ENCODE measurements at places on chromosomes 4 and X.

GRCh38 chr4:78721747-78722146, 54.4 kb upstream of the BMP2K start:
- DNase-seq: no peak

- no peak for DNase-seq
Observed at GRCh38 chrX:136039968-136040367, 54.7 kb downstream of the SLC9A6 start.

- no peak for DNase-seq
Observed at GRCh38 chr4:182174979-182175378, 68.2 kb upstream of the TENM3 start.

- DNase-seq: no peak
Observed at GRCh38 chr4:131764730-131765129, 1384.4 kb upstream of the PCDH10 start.

DNA sequence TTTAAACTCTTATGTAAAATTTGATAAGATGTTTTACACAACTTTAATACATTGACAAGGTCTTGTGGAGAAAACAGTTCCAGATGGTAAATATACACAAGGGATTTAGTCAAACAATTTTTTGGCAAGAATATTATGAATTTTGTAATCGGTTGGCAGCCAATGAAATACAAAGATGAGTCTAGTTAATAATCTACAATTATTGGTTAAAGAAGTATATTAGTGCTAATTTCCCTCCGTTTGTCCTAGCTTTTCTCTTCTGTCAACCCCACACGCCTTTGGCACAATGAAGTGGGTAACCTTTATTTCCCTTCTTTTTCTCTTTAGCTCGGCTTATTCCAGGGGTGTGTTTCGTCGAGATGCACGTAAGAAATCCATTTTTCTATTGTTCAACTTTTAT, at the start of gene ALB:
Gene ALB, plus strand, starts transcription at position 246 of the 400 bp plus-strand sequence. Its CDS starts 41 bp downstream, at position 287.
- DNase-seq: no peak

DNA sequence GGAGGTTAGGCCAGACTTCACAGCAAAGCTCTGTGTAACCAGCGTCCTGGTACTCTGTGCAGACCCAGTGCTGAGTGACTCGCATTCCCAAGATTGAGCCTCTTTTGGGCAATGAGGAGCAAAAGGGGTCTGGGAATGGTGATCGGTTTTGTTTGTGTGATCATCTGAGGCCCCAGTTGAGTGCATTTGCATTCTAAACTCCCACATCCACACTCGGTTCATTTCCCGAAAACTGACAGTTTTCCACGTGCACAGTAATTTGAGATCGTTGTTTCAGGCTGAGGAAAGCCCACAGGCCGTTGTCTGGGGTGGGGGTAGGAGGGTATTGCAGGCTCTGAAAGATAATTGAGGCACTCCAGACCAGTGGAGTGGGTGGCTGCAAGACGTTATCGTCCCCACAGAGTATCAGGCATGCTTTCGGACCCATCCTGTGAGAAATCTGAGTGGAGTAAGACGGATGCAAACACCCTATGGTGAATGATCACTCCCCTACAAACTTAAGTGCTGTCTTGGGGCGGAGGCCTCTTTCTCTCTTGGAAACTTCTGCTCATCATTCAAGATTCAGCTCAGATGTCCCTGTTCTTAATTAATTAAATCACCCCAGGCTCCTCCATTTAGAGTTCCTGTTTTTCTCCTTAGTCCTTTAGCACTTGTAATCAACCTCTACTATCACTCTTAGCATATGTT, 96.1 kb downstream of the AFF1 start:
- no peak for DNase-seq

DNA sequence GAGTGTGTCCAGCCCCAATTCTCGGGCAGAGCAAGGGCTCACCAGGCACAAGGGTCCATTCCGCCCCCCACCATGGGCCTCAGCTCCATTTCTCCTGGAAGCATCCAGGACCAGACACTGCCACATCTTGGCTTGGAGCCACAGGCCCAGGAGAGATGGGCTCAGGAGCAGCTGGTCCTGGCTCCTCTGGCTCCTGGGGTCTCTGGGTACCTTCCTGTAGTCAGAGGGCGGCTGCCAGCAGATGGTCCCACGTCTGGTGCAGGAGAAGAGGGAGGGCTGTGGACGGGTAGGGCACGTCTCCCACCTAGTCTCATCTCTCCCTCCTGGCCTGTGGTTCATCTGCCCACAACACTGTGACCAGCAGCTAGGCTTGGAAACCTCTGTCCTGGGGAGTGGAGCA, 8.0 kb downstream of the ATP2B3 start:
- DNase-seq: no peak

DNA sequence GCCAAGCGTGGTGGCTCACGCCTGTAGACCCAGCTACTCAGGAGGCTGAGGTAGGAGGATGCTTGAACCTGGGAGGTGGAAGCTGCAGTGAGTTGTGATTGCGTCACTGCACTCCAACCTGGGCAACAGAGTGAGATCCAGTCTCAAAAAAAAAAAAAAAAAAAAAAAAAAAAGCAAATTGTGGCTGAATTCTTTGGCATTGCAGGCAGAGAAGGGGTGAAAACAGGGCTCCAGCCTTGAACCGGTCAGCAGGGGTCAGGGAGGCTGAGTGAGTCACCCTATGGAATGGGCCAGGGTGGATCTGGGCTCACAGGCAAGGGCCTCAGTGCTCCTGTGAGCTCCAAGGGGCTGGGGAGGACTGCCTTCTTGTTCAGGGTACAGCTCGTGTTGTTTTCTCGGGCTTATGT, 13.2 kb upstream of the FAM3A start:
- DNase-seq: no peak

- DNase-seq: no peak
Observed at GRCh38 chr4:159232465-159233106, 129.7 kb downstream of the RAPGEF2 start.

DNA sequence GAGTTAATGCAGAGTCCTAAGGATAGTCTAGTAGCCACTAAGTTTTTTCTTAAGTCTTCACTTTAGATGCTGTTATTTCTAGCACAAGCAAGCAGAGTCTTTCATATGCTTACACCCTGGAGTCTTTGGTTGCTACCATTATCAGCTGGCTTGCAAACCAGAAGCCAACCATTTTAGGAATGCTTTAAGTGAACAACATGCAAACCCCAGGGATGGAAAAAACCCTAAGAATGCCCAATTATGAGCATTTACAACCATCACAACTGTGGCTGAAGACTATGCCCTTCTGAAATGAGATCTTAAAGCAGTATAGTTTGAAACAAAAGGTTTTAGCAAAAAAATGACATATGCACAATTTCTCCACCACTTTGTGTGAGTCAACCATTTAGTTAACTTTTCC, 6.6 kb downstream of the MID1IP1 start:
- no peak for DNase-seq

DNA sequence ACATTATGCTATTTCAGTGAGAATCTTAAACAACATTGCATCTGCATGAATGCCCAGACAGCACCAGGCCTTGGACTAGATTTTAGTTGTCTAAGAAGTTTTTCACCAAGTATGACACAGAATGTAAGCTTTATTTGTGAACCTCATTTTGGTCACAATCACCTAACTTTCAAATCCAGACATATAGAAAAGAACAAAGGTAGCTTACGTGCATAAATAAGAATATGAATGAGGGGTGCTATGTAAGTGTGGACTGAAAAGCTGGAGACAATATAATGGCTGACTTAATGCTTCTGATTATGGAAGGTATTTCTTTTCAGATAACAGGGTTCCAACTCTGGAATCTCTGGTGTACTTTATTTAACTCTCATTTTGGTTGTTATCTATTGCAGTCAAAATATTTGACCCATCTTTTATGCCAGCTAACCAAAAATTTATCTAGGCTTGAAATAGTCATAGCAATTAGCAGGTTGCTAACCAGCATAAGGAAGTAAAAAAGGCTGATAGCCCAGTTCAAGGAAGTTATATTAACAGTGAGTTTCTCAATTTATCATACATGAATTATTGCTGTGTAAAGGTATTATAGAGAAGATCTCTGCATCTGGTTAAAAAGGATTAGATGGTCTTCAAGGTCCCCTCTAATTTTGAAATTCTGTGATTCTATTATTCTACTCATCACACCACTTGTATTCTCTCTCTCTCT, 36.5 kb downstream of the SLC7A11 start:
- no peak for DNase-seq

- no peak for DNase-seq
Observed at GRCh38 chr4:10866666-10867065, 182.1 kb upstream of the CLNK start.

DNA sequence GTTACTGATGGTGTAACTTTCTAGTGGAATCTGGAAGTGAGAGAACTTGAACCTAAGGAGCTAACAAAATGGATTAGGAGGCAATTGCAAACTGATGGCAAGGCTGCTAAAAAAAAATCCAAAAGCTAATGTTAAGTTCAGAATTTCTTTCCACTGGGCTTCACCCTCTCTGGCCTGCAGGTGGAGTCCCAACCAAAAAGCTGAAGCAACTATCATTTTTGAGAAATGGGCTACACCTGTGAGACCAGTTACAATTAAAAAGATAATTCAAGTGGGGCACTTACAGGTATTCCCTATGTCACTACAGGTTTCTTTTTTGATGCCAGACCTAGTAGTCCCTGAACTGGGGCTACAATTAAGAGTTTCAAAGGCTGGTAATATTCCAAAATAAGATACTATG, 142.1 kb upstream of the FTHL17 start:
- DNase-seq: no peak

DNA sequence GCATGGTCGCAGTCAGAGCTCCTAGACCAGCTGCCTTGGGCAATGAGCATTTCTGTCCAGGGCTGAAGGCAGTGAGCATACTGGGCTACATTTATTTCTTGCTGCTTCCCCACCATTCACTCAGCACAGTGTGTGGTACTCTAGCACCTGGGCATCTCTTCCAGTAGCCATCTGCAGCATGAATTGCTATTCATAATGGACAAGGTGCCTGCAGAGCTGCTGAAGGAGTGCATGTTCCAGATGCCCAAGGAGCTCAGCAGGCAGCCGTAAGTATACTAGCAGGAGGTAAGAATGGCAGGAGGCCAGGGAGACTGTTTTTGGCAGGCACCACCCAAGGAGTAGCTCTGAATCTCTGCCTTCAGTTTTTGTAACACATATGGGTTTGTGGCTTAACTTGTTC, 110.4 kb upstream of the RXFP1 start:
- no peak for DNase-seq

- no peak for DNase-seq
Observed at GRCh38 chr4:89447543-89447942, 139.9 kb upstream of the GPRIN3 start.

DNA sequence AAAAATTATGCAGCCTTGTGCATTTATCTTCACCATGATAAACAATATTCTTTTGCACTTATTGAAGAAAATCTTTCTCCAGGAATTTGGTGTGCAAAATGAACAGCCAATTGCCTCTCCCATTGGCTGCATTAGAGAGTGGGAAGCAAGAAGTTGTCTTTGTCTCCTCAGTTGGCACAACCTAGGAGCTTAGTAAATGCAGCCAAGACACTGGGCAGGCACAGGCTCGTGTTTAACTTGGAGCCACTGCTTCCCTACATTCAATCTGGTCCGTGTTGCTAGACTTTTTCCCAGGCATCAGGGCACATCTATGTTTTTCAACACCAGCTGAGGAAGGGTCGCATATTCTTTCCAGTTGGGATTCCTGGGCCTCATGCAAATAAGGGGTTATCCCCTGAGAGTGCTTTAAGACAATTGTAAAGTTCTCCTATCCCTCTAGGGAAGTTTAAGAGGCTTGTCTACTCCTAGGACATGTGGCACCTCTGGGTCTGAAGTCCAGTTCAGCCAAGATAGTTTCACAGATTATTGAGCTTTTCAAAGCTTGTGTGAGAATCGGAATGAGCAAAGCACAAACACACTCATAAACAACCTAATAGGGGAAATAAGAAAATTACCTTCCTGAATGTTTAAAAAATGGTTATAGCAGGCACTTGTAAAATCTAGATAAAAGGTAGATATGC, 31.8 kb upstream of the SRD5A3 start:
- DNase-seq: no peak

GRCh38 chr4:90121676-90122354, 5.4 kb upstream of the CCSER1 start:
- DNase-seq: no peak

- no peak for DNase-seq
Observed at GRCh38 chr4:144656850-144657249, 10.9 kb downstream of the HHIP start.

DNA sequence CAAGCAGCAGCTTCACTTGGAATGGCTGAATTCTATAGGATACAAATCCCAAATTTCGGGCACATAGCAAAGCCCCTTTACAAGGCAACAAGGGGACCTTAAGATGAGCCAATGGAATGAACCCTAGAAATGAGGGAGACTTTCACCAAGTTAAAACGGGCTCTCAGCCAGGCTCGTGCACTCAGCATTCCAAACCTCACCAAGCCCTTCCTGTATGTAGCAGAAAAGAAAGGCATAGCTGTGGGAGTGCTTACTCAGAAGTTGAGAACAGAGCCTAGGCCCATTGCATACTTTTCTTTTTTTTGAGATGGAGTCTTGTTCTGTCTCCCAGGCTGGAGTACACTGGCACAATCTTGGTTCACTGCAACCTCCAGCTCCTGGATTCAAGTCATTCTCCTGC, 10.8 kb upstream of the HERC5 start:
- no peak for DNase-seq

DNA sequence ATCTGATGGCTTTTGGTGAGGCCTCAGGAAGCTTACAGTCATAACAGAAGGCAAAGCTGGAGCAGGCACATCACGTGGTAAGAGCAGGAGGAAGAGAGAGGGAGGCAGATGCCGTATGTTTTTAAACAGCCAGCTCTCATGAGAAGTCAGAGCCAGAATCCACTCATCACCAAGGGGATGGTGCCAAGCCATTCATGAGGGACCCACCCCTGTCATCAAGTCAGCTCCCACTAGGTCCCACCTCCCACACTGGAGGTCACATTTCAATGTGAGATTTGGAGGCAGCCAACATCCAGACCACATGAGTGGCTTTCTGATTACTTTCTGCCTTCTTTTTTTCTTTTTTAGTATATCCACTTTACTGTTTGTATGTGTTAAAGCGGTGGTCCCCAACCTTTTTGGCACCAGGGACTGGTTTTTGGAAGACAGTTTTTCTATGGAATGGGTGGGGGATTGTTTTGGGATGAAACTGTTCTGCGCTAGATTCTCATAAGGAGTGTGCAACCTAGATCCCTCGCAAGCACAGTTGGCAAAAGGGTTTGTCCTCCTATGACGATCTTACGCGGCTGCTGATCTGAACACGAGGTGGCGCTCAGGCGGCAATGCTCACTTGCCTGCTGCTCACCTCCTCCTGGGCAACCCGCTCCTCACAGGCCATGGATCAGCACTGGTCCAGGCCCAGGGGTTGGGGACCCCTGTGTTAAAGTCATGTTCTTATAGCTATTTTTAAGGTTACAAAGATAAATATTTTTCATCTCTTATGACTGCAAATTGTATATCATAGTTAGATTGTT, 61.7 kb downstream of the SLIT2 start:
- no peak for DNase-seq

DNA sequence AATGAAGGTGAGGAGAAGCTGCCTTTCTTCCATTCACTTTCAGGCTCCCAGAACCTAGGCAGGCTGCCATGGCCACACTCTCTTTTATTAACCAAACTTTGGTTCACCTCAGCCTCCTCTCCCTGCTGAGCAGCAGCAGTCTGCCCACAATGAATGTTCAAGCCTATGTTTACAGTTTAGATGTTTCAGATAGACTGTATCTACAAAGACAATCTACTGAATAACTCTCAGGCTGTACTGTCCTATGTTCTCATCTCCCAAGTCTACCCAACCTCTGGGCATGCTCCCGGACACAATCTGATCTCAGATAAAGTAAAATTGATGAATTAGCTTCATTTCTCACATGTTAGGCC, 59.2 kb upstream of the TMEM164 start:
- no peak for DNase-seq

- DNase-seq: no peak
Observed at GRCh38 chr4:118850488-118851173, 14.7 kb upstream of the SEC24D start.
